Activated CD8-positive, alpha-beta memory T cell treated with anti-CD3 and anti-CD28 coated beads, Interleukin-2, amount 10 ng/mL, durations not matched to agents 7 days and 5 days (primary cell): ENCODE measurements at places on chromosomes 7 and 10. TPM values are rescaled to one million over a fixed set of nuclear protein-coding genes. Genes with fewer than 3 reads are reported as not detected.
A peak's percentile ranks its signal among the peaks of the same experiment; 100 is the strongest.

Gene MYPN
- total RNA-seq = not detected

GRCh38 chr10:126439942-126440341 lies 51.7 kb upstream of the ADAM12 start:
- DNase-seq = no peak

Gene ZNF680
- total RNA-seq = 11.9 TPM

DNA sequence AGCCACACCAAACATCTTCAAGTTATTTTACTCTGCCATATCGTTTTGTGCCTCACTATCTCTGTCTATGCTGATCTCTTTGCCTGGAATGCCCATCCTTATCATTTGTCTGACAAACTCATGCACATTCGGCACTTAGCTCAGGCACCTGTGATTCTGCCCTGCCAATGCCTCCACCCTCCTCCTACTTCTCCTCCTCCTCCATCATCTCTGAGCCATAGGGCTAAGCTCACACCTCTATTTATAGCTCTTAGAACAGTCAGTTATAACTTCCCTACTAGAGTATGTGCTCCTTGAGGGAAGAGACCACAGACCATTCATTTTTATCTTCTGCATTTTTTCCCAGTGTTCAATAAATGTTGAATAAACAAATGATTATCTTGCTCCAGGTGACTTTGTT lies 51.2 kb upstream of the CDK13 start:
- DNase-seq = no peak

Gene SUFU
- 9.8 TPM for total RNA-seq

Gene ATOH7
- not detected for total RNA-seq

DNA sequence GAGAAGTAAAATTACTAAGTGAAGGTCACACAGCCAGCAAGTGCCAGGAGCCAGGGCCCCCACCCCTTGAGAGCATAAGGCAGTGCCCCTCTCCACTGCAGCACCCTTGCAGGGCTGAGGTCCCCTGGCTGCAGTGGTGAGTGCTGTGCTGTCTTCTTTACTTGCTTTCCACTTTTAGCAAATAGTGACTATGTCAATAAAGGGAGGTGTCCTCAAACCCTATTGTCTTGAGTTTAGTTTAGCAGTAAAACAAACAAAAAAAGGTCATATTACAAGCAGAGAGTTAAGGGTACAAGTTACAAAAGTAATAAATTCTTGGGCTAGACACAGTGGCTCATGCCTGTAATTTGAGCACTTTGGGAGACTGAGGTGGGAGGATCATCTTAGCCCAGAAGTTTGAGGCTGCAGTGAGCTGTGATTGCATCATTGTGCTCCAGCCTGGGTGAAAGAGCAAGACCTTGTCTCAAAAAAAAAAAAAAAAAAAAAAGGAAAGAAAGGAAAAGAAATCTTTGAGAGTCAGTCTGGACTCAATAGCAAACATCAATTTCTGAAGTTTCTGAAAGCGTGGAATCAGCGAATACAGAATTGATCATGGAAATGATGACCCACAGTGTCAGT lies 39.0 kb upstream of the KIF5B start:
- no peak for DNase-seq

Gene NAMPT
- 188 TPM for total RNA-seq

GRCh38 chr10:75650648-75651047 lies 219.2 kb downstream of the LRMDA start:
- no peak for DNase-seq

DNA sequence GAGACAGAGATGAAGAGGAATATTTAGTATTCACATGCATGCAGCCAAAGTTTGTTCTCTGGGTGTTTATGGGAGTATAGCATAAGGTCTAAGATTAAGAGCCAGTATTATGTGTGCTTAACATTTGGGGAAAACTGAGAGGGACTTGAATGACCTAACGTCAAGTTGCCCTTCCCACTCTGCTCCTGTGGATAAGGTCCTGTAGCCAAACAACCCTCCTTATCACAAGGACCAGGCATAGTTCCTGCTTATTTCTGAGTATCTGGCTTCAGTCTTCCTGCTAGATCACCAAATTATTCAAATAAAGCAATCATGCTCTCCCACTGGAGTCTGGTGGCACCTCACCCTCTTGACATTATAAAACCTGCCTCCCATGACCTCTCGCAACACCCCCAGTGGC lies 137.9 kb upstream of the SEMA3E start:
- no peak for DNase-seq

Gene RPA3
- 111 TPM for total RNA-seq

- DNase-seq = peak; percentile 85
These were observed 1.3 kb upstream of the NMT2 start for GRCh38 chr10:15169555-15170401.

GRCh38 chr7:27921081-27921836 lies 181.3 kb downstream of the TAX1BP1 start:
- no peak for DNase-seq

DNA sequence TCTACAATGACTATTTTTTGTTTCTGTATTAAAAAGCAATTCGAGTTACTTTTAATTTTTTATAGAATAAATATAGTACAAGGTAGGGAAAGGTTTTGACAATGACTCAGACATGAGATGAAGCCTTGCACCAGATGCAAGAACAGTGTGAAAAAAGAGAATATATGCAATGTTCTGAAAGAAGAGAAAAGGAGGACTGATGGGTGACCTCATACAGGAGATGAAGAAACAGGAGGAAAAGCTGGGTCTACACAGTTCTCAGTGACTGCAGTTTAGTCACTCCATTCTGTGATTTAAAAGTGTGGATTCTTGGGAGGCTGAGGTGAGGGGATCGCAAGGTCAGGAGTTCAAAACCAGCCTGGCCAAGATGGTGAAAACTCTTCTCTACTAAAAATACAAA lies 38.3 kb upstream of the YAE1 start:
- no peak for DNase-seq

DNA sequence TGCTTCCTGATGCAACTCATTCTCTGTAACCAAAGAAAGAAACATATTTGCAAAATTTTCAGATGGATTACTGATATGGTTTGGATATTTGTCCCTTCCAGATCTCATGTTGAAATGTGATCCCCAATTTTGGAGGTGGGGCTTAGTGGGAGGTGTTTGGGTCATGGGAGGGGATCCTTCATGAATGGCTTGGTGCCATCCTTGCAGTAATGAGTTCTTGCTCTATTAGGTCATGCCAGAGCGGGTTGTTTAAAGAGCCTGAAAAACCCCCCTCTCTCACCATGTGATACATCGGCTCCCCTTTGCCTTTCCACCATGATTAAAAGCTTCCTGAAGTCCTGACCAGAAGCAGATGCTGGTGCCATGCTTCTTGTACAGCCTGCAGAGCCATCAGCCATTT lies 43.8 kb upstream of the PRKG1 start:
- no peak for DNase-seq

- DNase-seq = no peak
These were observed 66.6 kb downstream of the FZD1 start for GRCh38 chr7:91330866-91331265.

GRCh38 chr7:19119870-19120486 lies 2.5 kb upstream of the TWIST1 start:
- DNase-seq = no peak

Gene EN2
- not detected for total RNA-seq

DNA sequence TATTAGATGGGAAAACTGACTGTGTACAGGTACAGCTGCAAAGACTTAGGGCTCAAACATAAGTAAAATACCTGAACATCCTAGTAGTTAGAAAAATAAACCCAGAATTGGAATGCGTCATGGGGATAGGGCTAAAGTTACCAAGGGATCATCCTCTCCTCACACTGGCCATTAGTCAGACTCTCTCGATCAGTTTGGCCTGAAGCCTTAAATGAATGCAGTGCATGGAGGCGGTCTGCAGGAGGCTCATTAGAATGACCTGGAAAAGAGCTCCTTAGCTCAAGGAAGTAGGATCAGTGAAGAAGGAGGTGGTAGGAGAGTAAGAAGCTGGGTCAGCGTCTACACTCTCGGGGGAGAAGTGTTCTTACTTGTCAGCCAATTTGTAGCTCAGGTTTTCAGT lies 35.3 kb downstream of the DENND2A start:
- DNase-seq = no peak

Gene CCDC172
- not detected for total RNA-seq

Gene PLEKHS1
- not detected for total RNA-seq

DNA sequence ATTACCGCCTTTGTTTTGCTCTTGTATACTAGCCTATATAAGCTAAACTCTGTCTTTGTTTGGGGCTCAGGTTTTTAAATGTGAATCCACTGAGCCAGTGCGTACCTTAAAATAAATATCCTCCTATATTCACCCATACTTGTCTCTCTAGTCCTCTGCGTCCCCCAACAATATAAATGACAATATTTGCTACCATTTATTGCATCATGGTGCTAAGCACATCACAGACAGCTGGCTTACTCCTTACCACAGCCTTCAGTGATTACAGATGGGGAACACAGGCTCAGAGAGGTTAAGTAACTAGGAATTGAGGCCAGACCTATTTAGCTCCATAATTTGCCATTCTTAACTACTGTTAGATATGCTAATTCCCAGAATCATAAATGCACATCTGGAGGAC lies 3.4 kb upstream of the ADCK2 start:
- no peak for DNase-seq

GRCh38 chr7:117621075-117621618 lies 141.3 kb downstream of the CFTR start:
- no peak for DNase-seq

GRCh38 chr10:70197235-70197945 lies 27.1 kb upstream of the SAR1A start:
- DNase-seq = peak; percentile 73

GRCh38 chr7:50206453-50207250 lies 97.9 kb upstream of the IKZF1 start:
- DNase-seq = peak; percentile 89

GRCh38 chr10:6229746-6230145 lies 27.0 kb downstream of the PFKFB3 start:
- DNase-seq = no peak

DNA sequence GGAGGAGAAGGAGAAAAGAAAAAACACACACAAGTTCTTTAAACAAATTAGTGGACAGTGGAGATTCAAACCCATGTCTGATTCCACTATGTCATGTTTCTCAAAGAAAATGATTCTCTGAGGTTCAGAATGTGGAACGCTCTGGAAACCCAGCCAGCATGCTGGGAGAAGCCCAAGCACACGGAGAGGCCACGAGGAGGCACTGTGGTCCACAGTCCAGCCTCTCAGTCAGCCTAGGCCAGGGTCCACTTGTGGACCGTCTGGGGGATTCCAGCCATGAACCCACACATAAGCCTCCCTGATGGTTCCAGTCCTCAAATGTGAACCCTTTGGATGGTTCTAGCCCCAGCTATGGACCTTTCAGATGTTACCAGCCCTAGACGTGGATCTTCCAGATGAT lies 73.4 kb downstream of the CAV1 start:
- DNase-seq = no peak

DNA sequence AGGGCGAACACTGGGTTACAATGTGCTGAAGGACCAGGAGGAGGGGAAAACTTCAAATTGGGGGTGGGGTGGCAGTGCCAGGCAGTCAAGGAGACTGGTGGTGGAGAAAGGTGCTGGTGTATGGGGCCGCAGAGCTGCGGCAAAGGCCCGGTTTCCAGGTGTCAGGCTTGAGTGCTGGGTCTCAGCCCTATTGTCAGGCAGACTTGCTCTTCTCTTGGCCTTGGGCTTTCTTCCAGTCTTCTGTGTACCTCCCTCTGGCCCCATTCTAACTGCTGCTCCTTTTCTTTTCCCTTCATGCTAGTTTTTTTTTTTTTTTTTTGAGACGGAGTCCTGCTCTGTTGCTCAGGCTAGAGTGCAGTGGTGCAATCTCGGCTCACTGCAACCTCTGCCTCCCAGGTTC lies 51.0 kb downstream of the POLR3A start:
- no peak for DNase-seq

DNA sequence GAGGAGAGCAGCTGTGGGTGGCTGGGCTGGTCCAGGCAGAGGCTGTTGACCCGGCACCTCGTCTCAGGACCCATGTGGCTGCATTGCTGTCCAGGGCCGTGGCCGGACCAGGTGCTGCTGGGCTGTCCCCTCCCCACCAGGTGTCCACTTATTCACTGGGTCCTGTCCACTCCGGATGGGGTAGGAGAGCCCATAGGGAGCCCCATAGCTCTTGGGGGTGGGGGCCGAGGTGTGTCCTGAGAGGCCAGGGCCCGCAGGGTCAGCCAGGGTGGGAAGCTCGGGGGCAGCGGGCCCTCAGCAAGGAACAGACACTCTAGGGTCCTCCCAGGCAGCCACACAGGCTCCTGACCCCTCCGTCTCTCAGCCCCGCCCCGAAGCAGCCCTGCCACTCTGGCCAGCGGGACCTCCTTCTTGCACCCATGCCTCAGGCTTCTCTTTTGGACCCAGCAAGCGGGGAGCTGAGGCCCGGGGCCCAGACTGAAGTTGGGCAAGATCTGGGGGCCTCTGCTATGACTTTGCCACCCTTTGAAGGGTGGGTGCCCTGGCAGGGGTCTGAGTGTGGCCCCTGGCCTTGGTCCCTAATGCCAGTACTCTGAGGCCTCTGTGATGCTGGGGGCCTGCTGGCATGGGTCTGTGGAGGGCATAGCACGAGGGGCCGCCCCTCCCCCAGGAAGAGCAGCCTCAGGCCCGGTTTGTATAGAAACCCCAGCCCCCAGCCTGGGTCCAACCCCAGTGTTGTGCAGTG lies 86.4 kb downstream of the NKX6-2 start:
- DNase-seq = no peak

Gene SYCE1
- 1.4 TPM for total RNA-seq

Gene APBB1IP
- total RNA-seq = 73.8 TPM

Gene STRIP2
- 19.0 TPM for total RNA-seq

- no peak for DNase-seq
These were observed 109.2 kb downstream of the DYNC1I1 start for GRCh38 chr7:95881597-95881996.

Gene AKR1C4
- total RNA-seq = not detected

DNA sequence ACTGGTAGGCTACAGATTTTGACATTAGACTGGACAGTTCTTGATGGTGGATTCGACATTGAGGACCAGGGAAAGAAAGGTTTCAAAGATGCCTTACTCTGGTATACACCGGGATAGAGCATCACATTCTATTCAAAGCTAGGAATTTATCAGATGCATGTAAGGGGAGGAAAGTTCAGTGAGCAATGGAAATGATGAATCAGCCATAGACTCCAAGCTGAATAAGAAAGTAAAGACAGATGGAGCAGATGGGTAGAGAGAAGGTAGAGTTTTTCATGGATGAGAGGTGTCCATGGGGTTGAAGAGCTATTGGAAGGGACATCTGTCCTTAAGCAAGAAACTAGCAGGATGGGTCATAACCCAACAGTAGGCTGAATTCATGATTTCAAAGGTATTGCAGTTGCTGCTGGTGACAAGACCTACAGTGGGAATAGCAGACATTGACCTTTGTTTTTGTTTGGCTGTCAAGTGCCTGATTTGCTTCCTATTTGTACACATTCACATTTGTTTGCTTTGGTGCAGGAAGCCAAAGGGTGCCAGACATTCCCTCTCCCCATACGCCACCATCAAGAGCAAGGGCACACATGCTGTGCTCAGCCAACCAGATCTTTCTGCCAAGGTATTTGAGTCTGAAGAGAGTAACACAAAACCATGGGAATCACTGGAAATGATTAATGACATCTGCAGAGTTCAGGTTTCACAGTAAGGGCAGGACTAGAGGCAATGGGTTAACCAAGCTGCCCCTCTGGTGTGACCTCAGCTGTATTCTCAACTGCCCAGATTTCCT lies 8.6 kb upstream of the CACUL1 start:
- DNase-seq = no peak

Gene GIMAP2
- 80.0 TPM for total RNA-seq

- DNase-seq = no peak
These were observed 29.4 kb downstream of the CLRN3 start for GRCh38 chr10:127863231-127863825.
